PC-9 (cell line): ENCODE measurements at places on chromosomes 1 and 21. TPM values are rescaled to one million over a fixed set of nuclear protein-coding genes. Genes with fewer than 3 reads are reported as not detected.

- no peak for DNase-seq
Observed at GRCh38 chr1:167661527-167662426, 31.7 kb downstream of the RCSD1 start.

DNA sequence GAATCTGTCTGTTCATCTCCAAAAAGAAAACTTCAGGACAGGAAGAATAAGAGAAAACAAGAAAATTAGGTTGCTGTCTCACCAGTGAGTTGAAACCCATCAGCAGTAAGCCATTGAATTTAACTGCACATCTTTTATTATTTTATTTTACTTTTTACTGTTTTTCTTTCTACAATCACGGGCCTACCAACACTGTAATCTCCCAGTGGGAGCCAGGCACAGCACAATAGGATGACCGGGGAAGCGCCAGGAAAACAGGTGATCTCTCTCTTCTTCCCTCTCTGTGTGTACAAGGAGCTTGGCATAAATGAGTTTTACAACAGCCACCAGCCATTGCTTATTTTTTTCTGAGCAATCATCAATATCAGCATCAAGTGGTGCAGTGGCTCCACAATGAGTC lies 113.1 kb upstream of the ESRRG start:
- DNase-seq = no peak

DNA sequence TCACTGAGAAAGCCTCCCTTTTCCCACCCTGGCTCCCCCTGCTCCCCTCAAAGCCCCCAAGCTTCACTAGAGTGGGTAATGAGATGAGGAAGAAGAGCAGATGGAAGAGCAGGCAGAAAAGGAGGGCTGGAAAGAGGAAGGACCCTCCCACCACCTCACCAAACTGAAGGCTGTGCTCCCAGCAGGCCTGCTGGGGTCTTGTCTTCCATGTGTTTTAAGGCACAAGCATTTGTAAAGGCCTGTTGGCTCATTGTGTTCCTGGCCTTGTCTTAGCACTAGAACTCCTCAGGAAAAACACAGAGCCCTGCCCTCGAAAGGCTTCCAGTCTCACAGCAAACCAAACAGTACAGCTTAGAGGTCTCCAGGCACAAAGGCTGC lies 51.5 kb downstream of the TOMM20 start:
- DNase-seq = no peak

GRCh38 chr21:45367402-45368351 lies 37.3 kb upstream of the COL18A1 start:
- no peak for DNase-seq

- DNase-seq = no peak
Observed at GRCh38 chr1:76625886-76626678, 241.2 kb upstream of the ST6GALNAC5 start.

- peak; percentile 50 for DNase-seq
Observed at GRCh38 chr1:10283318-10283984, 73.1 kb downstream of the KIF1B start.

DNA sequence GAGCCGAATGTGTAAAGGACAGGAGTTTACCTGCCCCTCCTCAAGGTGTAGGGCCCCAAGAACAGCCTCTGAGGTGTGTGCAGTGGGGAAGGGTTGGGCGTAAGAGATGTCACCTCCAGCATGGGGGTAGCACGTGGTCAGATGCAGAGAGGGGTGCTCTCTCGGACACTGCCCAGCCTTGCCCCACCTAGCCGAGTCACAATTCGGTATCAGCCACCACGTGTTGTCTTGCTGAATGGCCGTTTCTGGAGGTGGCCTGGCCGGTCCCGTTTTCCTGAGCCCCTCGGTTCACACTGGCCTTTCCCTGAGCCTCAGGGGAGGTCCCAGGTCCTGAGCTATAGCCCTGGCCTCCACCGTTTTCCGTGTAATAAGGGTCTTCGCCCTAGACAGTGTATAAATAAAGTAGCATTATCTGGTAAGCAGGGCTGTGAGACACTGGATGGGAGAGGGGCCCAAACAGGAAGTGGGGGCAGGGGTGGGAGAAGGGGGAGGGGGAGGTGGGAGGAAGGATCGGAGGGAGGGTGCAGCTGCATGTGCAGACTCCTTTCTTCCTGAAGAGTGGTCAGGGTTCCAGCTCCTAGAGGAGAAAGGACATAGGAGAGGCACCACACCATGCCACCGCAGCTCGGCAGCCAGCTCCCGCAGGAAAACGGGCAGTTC lies 23.3 kb downstream of the CD34 start:
- no peak for DNase-seq

DNA sequence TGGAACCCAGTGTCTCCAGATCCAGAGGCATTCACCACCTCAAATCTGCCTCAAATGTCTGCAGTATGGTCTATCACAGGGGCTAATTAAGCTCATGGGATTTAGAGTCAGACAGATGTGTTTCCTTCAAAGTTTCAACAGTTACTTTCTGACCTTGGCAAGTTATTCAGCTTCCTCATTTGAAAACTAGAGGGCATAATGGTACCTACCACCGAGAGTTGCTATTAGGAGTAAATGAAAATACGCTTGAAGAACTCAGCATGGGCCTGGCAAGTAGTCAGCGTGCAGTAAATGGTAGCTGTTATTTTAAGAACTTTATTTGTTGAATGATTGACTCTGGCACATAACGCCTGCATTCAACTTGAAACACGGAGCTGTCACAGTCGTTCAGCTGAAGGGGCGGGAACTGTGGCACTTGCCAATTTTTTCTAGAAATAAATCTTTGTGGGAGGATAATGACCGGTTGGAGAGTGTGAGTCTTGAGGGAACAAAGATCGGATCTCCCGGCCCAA lies 1.2 kb upstream of the CAP1 start:
- no peak for DNase-seq

GRCh38 chr1:234628089-234628488 lies 18.1 kb upstream of the IRF2BP2 start:
- DNase-seq = no peak

- DNase-seq = no peak
Observed at GRCh38 chr1:177984136-177984525, 14.3 kb upstream of the SEC16B start.

DNA sequence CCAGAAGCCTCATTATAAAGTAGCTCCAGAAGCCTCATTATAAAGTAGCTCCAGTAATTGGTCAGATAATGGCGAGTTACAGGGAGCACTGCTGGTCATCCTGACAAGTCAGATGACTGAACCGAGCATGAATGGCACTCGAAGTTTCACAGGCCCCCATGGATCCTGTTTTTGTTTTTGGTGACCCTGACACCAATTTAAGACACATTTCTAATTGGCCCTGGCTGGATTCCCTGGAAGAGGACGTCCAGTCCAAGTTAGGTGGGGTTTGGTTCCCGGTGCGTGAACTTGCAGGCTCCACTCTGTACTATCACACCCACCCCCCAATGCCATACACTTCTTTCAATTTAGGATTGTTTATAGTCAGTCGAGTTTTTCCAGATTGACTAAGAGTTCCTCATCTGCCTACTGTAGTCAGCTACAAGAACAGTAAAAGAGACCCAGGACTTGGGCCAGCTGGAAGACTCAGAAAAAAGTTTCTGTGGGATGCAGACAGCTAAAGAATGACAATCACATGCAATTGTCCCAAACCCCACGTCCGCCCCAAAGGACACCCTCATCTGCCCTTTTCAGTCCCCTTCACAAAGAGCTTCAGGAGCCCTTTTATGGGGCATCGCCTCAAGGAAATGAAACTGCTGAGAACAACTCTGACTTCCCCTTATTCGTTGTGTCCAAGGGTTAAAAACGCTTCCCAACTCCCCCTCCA lies 2.7 kb downstream of the DHRS3 start:
- DNase-seq = no peak

GRCh38 chr1:167621780-167622313 lies 8.2 kb upstream of the RCSD1 start:
- DNase-seq = no peak

DNA sequence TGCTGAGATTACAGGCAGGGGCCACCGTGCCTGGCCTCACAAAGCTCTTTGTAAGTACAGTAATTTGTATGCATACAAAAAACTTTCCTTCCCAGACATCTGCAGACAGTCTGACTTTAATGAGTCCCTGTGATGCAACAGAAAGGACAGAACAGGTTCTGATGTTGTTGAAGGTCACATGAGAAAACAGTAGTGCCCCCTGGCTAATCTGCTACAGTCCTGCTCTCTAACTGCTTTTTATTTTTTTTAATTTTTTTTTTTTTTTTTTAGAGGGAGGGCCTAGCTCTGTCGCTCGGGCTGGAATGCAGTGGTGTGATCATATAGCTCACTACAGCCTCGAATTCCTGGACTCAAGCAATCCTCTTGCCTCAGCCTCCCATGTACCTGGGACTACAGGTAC lies 36.7 kb downstream of the ACBD3 start:
- DNase-seq = no peak

DNA sequence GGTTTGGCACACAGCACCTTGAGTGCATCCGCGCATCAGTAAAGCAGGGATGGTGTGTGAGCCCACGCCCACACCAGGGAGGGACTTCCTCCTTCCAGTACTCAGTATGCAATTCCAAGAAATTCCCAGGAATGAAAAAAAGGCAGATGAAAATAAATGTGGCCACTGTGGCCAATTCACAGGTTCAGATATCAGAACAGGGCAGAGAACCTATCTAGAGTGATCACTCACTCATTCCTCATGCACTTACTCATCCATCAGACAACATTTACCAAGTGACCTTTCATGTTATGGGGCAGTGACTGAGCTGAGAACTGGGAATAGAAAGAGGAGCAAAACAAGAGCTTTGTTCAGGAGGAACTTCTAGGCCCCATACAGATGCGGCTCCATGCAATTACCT lies 113.7 kb downstream of the ZSCAN20 start:
- DNase-seq = no peak

GRCh38 chr21:45839274-45839673 lies 142.3 kb upstream of the COL6A1 start:
- DNase-seq = no peak

- peak; percentile 49 for DNase-seq
Observed at GRCh38 chr1:98981917-98982513, 22.6 kb downstream of the PLPPR5 start.

DNA sequence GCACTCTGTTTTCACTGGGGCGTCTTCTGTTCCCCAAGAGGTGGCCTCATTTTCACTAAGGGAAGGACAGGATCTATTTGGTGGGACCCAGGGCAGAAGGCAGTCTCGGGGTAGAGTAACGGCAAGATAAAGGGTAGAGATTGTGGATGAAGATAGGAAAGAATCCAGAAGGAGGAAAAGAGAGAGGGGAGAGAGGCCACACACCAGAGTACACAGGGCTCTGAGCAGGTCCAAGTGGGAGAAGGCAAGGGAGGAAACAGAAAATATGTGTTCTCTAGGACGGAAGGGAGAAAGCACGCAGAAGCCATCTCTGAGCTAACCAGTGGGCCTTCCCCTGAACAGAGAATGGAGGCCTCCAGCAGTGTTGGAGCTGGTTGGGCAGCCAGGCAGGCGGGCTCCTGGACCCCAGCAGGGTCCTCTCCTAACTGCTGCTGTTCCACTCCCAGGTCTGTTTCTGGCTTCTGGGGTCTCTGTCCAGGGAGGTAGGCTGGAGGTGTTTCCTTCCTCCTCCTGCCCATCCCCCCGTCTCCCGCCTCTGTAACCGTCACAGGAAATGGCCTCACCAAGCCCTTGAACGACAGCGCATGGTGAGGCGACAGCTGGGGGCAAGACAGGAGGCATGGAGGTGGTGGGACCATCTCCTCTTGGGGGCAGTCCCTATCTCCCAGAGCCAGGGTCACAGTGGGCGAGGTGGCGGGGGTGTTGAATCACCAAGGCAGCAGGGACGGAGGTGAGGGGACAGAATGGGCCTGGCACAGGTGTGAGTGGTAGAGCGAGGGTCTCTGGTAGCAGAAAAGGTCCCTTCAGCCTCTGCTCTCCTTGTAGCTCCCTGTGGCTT lies 649 bp downstream of the PTPN7 start:
- DNase-seq = no peak

DNA sequence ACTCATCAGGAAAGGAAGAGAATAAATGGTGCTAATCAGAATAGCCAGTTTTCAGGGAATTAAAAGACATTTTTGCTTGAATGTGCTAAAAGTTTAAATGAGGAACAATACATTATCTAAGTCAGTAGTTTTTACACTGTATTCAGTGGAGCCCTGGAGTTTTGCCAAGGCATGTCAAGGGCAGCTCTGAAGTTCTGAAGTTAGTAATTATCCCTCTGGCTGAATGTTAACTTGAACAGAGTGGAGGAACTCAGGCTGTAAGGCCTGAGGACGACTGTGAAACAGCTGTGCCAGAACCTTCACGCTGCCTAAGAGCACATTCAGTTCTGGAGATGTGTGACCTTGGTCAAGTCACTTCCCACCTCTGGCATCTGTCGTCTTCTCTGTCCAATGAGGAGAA lies 68.1 kb downstream of the EDEM3 start:
- no peak for DNase-seq

The TLR5 gene
- 2.5 and 3.4 TPM in 2 replicates for total RNA-seq

The C1orf21 gene
- total RNA-seq = 13.6 and 13.8 TPM in 2 replicates

The RIPK4 gene
- 30.1 and 39.3 TPM in 2 replicates for total RNA-seq

The HMGCS2 gene
- total RNA-seq = not detected in 2 replicates

The TSPEAR gene
- not detected in 2 replicates for total RNA-seq

The SH2D5 gene
- 1.1 and 1.5 TPM in 2 replicates for total RNA-seq

The EPHB2 gene
- total RNA-seq = 26.7 and 31.1 TPM in 2 replicates

The UBL4B gene
- total RNA-seq = 0.24 and 0.28 TPM in 2 replicates

The ATP6V1G3 gene
- not detected in 2 replicates for total RNA-seq

The MPZ gene
- 0.39 and 0.43 TPM in 2 replicates for total RNA-seq

The TRIM45 gene
- 10.0 and 10.2 TPM in 2 replicates for total RNA-seq

The BRINP2 gene
- total RNA-seq = not detected in 2 replicates

The PBX1 gene
- total RNA-seq = 44.5 and 57.7 TPM in 2 replicates

The OR2L5 gene
- not detected in 2 replicates for total RNA-seq
